Stimulated activated naive CD4-positive, alpha-beta T cell treated with Interleukin-2 at 50 U/mL for 16 hours (primary cell): ENCODE measurements at places on chromosomes 7 and 10.

DNA sequence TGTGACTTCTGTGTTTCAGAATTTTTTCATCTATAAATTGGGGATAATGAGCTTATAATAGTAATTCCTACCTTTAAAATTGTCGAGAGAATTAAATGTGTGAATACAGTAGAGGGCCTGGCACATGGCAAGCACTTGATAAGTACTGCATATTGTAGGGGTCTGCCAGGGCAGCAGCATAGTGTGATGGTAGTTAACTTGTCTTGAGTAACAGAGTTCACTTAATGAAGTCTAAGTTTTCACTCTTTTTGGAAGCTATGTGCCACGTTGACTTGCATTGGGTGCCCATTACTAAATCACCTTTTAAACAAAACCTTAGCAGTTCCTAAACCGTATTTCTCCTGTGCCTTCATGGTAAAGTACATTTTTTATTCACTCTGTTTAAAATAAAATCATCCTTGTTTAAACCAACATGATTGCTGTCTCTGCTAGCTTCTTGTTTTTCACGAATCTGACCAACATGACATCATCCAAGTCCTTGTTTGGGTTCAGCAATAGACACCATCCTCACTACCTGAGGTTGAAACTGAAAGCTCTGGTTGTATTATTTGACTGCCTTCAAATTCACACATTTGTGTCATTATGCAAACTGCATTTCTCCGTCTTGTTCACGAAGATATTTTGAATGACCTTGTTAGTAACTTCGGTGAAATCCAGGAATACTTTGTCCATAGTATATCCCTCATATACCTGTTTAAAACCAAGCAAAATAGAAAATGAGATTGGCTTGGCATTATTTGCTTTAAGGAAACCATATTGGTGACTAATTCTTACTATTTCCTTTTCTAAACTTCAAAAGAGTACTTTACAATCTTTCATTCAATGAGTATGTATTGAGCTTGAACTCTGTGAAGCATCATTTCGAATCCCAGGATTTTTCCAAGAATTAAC is 340.2 kb downstream of the SUGCT start:
- DNase-seq, result no peak

DNA sequence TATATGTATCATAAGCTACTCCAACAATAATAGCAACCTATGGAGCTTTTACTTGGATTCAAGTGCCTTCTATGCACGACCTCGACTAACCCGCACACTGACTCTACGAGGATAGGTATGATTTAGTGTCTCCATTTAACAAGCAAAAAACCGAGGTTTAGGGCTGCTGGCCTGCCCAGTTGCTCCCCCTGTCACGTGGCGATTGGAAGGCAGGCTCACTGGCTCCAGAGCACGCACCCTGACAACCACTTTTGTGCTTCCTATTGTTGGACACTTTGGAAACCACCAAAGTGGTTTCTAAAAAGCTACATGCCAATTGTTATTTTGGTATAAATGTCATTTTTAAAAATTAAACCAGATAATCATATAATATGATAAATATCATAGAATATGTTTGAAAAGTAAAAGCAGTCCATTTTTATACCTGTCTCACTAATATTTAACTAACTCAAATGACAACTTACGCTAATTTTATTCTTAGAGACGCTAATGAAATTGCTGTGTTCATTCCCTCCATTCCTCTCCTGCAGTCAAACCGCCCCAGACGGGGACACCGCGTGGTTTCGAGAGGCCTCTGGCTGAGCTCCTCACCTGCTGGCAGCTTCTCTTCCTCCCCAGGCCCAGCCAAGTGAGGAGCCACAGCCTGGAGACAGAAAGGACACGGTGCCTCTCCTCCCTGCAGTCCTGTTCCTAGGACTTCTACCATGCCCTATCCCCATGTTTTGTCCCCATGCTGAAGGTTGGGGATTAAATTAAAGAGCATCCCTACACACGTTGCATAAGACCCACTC is 22.2 kb upstream of the RHEB start:
- no peak for DNase-seq

DNA sequence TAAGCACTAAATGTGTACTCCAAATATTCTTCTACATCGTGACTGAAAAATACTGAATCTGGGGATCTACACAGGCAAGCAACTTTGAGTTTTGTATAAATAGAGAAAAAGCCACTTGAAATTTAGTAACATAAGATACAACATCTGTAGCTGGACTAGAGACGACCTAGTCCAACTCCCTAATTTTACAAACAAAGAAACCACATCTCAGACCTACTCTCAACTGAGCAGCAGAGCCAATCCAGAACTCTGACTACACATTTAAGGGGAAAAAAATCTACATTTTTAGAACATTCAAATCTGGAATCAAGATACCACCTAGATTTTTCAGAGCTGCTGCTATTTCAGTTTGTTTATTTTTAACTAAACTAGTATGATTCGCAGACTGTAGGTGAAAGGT is 88.9 kb downstream of the CABCOCO1 start:
- no peak for DNase-seq

DNA sequence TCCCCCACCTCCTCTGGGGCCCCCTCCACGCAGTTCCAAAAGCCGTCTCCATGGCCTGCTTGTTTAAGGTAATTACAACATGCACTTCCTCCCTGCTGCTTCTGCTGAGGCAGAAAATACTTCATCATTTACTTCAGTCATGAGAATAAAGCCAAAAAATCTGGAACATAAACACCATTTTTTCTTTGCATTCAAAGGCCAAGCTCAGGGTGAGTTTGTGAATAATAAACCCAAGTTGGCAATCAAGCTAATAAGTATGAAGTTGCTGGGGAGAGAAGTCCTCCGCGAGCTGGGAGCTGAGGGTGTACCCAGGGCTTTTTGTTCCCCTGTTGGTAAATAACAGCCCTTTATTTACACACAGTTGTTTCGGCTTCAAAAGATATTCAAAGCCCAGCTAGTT is 70.5 kb downstream of the FAM204A start:
- no peak for DNase-seq

DNA sequence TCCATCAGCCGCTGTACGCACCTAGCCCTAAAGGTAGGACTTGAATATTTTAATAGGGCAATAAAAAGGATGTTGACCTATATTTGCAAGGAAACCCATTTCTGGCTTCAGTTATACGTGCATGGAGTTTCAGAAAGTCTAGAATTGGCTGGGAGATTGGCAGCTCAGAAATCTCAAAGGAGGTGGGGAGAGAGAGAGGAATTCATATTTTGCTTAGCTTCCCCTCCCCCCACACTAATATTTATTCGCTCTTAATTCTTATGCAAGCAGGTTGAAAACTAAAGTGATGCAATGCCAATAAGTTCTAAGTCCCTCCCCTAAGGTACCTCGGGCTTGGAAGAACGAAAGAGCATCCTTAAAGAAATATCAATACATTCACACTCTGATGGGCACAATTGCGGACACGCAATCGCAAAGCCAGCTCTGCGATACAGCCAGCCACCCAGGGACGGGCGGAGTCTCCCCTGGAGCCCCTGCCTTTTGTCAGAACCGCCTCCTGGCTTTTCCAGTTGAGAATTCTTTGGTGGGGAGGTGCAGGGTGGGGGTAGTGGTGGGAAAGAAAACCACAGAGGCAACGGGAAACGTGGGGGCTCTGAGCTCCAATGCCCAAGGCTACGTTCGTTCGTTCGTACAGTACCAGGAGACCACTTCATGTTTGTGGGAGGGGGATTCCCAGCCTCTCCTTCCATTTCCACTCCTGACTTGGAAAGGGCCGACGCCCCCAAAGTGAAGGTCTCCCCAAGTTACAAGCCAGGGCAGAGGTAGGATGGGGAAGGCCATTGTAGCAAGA is 1.3 kb downstream of the SHH start:
- no peak for DNase-seq

DNA sequence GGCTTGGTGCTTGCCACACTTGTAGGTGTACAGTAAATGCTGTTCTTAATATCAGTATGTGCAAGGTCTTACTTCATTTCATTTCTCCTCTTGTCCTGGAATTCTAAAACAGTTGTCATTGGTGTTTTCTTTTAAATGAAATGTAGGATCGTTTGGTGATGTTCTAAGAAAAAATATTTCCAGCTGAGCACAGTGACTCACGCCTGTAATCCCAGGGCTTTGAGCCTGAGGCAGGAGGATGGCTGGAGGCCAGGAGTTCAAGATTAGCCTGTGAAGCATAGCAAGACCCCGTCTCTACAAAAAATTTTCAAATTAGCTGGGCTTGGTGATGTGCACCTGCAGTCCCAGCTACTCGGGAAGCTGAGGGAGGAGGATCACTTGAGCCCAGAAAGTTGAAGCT is 32.6 kb upstream of the ELN start:
- DNase-seq, result no peak

DNA sequence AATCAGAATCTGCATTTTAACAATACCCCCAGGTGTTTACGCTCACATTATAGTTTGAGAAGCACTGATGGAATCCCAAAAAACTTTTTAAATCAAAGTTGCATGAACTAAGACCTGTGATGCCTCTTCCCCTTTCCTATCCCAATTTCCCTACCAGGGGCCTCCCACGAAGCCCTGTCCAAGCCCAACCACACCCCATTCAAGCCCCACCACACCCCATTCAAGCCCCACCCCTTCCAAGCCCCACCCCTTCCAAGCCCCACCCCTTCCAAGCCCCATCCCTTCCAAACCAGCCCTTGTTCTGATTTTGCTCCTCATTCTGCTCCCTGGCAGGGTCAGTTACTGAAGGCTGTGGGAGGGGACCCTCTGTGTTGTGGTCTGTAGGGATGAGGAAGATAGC is 9.8 kb upstream of the AQP1 start:
- no peak for DNase-seq

DNA sequence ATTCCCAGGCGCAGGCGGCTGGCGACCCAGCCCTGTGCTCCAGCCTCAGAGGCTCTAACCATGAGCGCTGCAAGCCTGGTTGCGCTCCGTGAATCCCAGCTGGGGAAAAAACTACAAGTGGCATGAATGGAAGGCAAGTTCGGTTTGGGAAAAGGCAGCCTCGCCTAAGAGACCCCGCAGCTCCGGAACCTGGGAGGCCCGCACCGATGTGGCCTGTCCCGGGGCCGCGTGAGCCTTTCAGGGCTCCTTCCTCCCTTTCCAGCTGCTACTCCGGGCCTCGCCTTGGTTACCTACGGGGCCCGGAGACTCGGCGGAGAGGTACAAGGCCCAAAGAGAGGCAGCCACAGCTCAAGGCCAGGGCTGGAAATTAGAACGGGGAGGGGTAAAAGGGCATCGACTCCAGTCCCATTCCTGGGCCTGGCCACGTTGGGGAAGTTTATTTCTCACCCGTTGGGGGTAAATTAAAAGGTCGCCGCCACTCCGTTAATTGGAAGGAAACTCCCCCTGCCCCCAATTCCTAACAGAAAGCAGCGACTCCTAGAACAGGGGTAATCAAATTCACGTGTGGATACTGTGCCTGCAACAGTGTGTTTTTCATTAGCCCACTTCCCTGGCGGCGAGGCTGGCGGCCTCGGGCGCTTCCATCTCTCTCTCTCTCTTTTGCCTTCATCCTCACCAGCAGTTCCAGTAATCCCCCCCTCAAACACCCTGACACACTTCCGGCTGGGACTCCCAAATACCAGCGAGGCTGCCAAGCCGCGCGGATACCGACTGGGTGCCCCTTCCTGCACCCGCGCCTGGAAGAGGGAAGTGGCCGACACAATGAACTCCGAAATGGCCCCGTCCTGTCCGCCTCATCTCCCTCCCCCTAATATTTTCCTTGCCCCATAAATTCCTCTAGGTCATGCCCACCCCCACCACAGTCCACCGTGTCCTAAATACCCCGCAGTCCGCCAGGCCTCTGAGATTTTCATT is 1.5 kb upstream of the HOXA9 start:
- no peak for DNase-seq

DNA sequence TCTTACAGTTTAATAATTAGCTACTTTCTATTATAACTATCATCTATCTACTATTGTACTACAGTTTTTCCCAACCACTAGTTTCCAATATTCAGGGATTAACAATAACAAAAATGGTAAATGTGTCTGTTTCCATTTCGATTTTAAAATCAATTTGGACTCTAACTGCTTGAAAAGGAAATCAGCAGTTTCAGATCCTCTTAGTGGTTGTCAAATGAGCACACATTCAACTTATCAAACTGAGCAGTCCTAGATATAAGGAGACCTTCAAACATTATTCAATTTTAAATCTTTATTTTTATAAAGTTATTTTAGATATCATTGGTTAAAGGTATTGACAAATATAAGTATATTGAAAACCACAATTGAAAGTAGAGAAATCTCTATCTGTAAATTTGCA is 46.8 kb upstream of the CD36 start:
- DNase-seq, result no peak

DNA sequence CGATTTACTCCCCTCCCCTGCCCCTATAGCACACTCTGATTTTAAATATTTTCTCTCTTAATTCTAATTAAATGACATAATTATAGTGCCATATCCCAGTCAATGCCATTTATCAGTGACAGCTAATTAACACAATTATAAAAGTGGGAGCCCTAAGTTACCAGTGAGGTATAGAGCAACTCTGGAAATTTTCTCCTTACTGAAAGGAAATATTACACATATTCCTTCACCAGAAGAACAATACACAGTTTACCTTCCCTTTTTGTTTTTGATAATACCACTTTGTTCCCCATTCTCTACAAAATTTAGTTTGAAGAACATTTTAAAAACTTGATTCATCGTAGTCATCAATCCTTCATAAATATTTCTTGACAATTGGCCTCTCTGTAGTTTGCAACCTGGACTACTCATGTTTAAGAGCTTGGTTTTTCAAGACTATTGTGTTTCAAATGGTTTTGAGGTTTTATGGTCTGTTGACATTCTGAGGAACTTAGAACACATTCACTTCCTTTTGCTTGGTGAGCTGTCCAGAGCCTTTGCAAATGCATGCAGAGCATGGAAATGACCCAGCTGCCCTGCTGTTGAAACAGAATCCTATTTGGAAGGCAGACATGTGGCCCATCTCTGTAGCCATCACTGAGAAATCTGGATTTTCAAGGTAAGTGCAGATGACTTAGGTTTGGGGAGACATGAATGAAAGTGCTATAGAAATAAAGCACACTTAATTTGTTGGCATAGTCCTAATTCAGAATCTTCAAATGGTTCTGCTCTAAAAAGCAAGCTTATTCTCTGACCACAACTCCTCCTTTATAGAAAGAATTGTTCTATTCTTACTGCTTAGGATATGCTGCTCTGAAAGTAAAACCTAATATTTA is at the start of gene GPR141:
TSS of gene GPR141 (plus strand) at position 521 of the 875 bp plus-strand sequence. CDS start 56,628 bp downstream, outside the sequence.
- DNase-seq, result no peak

DNA sequence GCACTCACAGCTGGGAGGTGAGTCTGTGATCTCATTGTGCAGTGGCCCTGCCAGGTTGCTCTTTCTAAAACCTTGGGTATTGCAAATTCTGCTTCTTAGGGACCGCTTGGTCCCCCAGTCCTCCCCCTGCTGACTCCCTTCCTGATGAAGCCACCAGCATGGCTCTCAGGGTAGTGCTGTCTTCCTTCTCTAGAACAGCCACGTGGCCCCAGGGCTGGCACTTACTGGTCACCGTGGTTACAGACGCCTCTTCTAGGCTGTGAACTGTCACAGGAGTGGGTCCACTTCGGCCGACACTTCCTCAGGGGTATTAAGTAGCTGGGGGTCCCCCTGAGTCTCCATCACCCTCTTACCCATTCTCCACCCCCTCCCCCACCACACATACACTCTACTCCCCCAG is 2.7 kb upstream of the HTRA1 start:
- DNase-seq, result no peak

GRCh38 chr7:129958643-129959470 is 6.1 kb upstream of the UBE2H start:
- DNase-seq, result no peak
